Keratinocyte (primary cell): ENCODE measurements at places on chromosomes 5 and 9.

- DNase-seq: no peak
These were observed 310.2 kb downstream of the PDE4D start for GRCh38 chr5:59583151-59583809.

DNA sequence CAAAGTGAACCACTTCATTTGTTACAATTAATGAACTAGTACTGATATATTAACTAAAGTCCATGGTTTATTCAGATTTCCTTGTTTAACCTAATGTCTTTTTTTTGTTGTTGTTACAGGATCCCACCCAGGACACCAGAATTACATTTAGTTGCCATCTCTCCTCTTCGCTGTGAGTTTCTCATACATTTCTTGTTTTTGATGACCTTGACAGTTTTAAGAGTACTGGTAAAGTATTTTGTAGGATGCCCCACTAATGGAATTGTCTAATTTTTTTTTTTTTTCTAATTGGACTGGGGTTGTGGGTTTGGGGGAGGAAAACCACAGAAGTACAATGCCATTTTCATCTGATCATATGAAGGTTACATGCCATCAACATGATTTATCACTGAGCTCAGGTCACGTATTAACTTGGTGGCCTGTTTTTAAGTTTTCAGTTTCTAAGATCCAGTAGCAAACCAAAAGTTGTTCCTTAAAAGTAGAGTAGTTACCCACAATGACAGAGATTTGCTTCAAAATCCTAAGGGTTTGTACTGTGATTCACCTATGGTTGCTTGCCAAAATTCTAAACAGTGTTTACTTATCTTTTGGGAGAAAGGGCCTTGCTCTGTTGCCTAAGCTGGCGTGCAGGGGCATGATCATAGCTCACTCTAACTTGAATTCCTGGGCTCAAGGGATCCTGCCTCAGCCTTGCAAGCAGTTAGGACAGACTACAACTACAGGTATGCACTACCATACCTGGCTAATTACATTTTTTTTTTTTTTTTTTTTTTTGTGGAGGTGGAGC is 4.5 kb upstream of the OTULIN start:
- DNase-seq: peak; percentile 92

- no peak for DNase-seq
These were observed 26.4 kb upstream of the NSMF start for GRCh38 chr9:137485343-137486140.

- no peak for DNase-seq
These were observed 9.9 kb downstream of the POLR3G start for GRCh38 chr5:90484540-90484939.

- DNase-seq: no peak
These were observed 51.2 kb upstream of the ZNF608 start for GRCh38 chr5:124797665-124798087.

DNA sequence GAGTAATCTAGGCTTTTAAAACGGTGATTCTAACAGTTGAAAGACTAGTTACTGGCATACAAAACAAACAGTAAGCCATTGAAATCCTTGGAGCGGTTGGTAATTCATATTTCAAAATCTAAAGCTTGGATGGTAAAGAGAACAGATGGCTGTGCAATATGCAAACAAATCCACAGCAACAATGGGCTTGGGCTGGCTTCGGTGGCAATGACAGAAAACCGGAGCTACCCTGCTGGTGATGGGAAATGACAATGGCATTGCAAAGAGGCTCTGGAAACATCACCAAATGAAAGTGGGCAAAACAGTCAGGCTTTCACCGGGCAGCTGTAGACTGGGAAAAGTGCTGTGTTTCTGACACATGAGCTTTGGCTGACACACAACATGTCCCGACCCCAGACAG is 42.2 kb downstream of the MED27 start:
- DNase-seq: no peak

- DNase-seq: peak; percentile 30
These were observed 22.0 kb downstream of the ENHO start for GRCh38 chr9:34500623-34501267.

DNA sequence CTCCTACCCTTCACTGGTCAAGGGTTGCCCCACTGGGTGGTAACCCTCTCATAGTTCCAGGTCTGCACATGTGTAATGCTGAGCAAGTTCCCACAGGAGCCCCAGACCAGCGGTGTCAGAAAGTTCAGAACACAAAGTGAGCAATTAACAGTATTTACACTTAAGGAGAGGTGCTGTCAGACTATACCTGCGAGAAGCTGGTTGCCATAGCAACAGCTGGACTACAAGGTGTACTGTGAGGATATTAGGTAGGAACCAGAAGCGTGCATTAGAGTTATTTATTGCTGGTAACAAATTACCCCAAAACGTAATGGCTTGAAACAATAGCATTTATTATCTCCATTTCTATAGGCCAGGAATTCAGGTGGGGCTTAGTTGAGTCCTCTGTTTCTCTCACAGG is 317.0 kb upstream of the RPS23 start:
- no peak for DNase-seq

GRCh38 chr9:112091810-112092209 is 83.3 kb downstream of the SUSD1 start:
- DNase-seq: no peak

DNA sequence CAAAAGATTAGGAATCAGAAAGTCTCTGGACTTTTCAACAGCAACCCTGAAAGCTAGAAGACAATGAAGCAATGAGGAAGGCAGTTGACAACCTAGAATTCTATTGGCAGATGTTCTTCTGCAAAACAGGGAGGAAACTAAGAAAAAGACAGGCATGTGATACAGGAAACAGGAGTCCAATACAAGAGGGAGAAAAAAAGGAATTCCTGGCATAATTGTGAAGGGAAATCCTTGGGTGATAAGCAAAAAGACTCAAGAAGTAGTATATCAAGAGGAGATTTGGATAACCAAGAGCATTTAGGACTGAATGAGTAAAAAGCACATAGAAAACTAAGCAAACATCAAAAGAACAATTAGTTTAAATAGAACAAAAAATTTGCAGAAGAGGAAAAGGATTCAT is 58.6 kb downstream of the LPAR1 start:
- no peak for DNase-seq

- no peak for DNase-seq
These were observed at the start of gene RNF224 for GRCh38 chr9:137227054-137227852. RNF224 (plus strand) TSS chr9:137227502; CDS start chr9:137228336, 834 bp downstream.

DNA sequence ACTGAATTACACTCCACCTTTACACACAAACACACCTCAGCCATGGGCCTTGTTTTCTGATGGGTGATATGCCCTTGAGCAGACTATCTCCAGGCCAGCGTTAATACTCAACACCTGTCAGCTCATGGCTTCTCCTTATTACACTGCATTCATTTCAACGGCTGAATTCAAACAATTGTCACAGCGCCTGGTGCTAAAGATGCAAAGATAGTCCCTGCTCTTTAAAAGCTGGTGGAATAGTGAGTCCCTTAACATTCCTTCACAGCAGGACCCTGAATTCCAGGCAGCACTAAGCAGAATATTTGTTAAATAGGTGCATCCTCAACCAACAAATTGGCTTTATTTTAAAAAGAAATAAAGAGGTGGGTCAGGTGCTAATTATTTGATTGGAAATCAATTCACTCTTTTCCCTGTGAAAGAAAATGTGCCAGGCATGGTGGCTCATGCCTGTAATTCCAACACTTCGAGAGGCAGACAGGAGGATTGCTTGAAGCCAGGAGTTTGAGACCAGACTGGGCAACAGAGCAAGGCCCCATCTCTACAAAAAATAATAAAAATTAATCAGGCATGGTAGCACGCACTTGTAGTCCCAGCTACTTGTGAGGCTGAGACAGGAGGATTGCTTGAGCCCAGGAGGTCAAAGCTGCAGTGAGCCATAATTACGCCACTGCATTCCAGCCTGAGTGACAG is 155.7 kb upstream of the EFNA5 start:
- no peak for DNase-seq
